ENCODE measurements at places on chromosomes 4 and X.
A peak's percentile ranks its signal among the peaks of the same experiment; 100 is the strongest.

GRCh38 chr4:135941671-135942070 lies 1590.6 kb downstream of the PCDH18 start:
- DNase-seq: no peak

GRCh38 chrX:127596882-127597281 lies 455.3 kb downstream of the ACTRT1 start:
- DNase-seq: no peak

DNA sequence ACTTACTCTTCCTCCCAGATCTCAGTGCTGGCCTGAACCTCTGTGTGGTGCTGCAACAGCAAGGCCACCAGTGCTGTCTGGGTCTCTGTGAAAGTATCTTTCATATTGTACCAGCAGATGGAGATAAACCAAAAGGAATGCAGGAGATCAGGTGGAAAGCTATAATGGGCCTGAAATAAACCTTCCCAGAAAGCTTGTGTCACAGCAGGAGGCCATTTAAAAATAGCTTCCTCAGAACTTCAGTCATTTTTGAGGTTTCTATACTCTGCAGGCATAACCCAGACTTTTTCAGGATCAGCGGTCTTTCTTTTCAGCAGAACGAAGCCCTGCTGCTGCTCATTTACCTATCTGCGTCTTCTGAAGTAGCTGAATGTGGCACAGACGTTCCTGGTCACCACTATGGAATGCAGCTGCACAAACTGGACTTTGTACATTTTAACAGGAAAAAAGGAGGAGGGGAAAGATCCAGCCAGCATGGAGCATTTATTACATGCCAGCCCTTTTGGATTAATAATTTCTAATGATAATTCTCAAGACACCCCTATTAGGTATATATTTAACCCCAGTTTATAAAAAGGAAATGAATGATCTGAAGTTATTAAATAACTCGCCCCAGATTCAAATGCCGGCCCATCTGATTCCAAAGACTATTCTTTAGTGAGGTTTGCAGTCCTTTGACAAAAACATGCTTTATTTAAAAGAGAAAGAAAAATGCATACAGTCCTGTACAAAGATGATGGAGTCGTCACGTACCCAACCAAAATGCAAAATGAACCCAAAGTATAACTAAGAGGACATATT lies 119.7 kb downstream of the NFKB1 start:
- peak; percentile 84 for DNase-seq

- DNase-seq: no peak
These were observed 101.4 kb downstream of the TBC1D19 start for GRCh38 chr4:26685250-26685649.

DNA sequence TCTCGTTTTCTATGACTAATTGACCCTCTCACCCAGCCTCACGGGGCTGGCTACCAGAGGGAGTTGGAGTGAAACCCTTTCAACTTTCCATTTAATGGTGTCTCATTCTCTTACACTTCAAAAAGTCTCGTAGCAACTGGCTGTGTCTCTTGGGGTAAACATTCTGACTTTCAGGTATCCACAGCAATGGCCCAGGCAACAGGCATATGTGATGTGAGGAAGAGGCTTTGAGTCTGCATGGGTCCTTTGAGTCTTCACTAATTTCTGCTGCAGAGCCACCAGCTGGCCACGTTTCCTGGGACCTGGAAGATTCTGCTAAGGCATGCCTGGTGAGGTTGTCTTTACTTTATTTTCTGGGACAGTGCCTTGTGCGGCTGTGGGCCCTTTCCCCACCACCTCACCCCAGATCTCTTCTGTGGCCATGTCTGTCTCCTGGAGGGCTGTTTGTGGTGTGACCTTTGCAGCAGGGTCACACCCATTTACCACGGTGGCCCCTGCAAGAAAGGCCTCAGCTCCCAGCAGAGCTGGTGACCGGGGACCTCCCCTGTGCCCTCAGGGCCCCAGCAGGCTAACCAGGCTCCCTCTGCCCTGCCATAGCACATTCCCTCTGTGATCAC lies 112.5 kb upstream of the FRG1 start:
- no peak for DNase-seq

DNA sequence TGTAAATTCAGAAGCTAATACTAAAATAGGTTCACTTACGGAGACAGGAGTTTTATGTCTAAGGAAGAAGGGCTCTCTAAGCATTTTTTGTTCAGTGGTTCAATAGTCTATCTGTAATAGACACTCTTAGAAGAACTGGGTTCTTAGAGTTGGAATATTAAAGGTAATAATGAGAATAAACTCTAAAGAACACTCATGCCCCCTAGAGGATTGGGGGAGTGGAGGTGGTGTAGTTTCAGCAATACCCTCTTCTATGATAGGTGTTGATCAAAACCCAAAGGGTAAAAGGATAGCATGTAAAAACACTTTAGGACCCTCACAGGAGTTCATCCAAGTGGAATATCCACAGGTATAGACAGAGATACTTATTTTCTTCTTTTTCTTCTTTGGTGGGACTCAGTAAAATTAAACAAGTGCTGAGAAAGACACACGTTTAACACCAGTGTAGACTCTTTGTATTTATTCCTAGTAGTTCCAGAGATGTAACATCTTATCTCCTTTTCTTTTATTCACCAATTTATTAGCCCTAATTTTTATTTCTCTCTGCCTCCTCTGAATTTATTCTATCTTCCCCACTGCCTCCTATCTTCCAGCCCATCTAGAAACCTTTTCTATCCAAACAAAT lies 25.7 kb upstream of the MND1 start:
- DNase-seq: peak; percentile 79

DNA sequence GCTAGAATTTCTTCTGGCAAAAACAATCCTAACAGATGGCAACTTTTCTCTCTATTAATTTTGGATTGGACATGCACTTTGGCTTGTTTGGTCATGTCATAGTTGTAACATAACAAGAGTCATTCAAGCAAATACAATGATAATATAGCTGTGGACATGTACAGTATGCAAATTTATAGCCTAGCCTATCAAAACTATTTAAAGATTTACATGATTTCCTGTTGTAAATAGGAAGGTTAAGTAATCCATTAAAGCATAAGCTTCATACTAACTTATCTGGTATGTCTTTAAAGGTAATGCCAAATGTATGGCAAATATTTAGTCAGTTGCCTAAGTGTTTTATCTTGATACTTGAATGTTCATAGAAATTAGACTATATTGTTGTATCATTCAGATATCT lies 45.3 kb downstream of the RPA4 start:
- no peak for DNase-seq

- DNase-seq: no peak
These were observed 152.2 kb downstream of the TACR3 start for GRCh38 chr4:103567591-103567990.

DNA sequence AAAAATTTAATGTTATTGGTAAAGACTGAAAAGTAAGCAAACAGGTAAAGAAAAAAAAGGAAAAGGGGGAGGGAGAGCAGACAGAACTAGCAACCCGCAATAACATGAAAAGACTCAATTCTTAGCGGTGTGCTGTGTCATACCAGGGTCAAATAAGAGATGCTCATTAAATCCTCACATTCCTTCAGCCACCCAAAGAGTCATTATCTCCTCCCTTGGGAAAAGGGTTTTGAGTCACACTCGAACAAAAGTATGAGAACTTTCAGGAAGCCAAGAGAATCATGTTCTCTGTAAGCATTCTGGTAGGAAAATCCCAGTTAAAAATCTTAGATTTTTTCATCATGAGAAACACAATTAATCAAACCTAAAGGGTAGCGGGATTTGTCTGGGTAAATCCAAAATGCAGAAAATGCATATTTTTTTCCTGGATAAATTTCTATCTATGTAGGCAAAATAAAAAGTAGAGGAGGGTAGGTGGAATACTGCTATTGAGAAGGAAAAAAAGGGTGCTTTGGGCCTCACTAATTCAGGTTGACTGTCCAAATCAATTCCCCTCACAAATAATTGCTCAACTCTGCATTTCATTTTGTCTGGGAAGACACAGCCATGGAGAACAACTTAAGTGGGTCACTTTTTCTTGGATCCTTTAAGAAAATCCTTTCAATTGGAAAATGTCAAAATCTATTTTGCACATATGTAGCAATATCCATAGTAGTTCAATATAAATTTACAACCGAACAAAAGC lies 23.2 kb downstream of the TNIP3 start:
- DNase-seq: peak; percentile 83

DNA sequence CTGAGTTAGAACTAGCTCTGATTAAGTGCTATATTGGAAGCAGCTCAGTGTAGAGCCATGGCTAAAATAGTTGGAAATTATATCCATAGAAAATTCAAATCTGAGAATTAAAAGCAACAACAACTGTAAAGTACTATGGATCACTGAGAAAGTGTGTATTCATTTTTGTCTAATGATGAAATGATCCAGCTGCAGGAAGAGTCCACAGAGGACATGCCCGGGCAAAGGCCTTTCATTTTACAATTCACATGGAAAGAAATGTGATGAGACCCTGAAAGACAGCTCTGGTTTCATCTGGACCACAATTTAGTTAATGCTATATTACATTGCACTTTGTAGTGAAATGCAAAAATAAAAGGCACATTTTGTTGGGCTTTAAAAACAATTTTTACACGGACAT lies 196.8 kb upstream of the FAT1 start:
- peak; percentile 25 for DNase-seq

DNA sequence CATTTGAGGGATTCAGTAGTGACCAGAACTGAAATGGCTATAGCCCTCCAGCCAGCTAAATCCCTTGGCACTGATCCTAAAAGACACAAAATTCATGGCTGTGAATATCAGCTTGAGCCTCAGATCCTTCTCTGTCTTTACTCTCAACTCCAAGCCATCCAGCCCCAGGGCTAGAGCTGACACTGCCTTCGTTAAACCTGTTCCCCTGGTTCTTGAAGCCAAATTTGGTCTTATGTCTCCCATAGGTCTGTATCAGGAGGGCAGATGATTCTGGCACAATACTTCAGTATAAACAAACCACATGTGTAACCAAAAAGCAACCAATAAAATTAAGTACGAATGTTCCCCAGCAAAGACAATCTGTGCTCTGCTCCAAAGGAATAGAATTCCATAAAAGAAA lies 78.0 kb downstream of the ANOS1 start:
- no peak for DNase-seq

DNA sequence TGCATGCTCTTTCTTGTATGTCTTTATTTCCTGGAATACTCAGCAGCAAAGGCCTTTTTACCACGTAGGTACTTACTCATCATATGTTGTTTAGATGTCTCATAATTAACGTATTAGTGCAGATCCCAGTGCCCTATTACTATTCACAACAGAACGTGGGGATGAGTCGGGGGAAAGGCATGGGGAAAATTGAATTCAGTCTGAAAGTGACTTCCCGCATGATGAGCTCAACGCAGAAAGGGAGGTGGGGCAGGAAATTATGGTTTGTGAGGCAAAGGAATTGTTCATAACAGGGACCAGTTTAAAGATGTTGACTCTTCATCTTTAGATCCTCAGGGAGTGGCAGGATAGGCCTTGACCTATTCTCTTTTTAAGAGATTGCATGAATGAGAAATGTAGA lies 2.0 kb upstream of the TMPRSS11D start:
- DNase-seq: peak; percentile 54

GRCh38 chrX:8913655-8914409 lies 112.6 kb upstream of the FAM9A start:
- no peak for DNase-seq

- no peak for DNase-seq
These were observed 113.1 kb downstream of the RS1 start for GRCh38 chrX:18558799-18559198.

GRCh38 chr4:13470379-13470778 lies 13.8 kb downstream of the RAB28 start:
- no peak for DNase-seq

DNA sequence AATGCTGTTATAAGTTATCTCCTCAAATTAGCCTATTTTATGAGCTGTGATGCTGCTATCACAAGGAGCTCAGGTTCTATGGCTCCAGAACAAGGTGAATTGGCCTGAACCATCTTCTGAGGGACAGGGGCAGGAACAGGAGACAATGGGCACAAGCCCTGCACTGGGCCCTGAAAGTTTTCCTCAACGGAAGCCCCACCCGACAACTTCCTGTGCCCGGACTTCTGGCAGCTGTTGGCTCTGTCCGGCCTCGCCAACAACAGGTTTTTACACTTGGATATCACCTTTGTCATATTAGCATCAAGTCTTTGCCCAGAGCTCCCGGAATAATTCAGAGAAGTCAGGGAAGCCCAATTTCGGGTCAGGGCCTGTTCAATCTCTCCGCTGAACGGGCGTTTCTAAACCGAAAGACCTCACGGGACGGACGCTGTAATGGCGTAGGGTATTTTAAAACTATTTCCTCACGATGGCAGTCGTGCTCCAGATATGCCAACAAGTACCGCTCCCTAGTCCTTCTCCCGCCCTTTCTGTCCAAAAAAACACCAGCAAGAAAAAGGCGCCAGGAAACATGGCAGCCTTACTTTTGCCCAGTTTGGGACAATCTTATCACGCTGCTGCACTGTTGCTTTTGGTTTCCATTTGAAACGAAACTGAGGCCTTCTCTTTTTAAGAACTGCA lies 201.0 kb upstream of the STK26 start:
- DNase-seq: no peak

DNA sequence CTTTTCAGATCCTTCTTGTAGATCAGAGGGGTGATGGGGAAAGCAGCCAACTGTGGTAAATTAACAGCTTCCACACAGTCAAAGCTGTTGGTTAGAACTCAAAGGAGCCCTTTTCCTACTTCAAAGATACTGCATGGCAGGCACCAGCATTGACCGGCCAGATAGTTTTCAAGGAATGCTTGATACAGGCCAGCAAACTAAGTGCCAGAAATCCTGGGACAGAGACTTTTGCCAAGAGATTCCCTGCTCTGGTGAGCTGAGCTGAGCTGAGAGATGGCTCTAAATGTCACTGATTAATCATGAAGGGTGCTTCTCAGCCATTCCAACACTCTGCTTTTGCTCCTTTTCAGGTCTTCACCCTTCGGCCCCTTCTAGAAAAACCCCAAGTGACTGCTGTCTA lies 131.6 kb upstream of the MED14 start:
- DNase-seq: no peak

- no peak for DNase-seq
These were observed 5.1 kb downstream of the RAB33B start for GRCh38 chr4:139458999-139459398.

All from eye (tissue), 1 donor.